Neuronal stem cell (in vitro differentiated cells): ENCODE measurements at places on chromosomes 4 and X.

DNA sequence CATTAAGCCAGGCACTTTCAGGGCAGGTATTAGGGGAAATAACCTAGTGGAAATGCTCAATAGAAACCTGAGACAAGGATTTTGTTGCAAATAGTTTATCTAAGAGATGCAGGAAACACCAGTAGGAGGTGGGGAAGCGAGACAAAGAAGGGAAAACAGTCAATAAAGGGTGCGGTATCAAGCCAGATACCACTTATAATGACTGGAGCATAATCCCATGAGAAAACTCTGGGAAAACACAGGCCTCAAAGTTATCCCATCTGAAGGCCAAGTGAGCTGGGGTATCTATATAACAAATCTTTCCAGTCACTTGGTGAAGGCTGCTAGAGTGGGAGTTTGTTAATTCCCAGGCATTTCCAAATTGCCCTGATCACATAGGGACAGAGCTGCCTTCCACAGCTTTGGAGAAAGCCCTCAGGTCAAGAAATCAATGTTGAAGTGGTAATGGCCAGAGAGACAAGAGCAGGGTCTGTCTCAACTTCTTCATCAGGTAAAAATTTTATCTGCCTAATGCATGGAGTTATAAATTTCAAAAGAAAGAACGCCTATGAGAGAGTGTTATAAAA lies 9.8 kb upstream of the HMGB2 start:
- DNase-seq: no peak

GRCh38 chrX:135257469-135257868 lies 5.6 kb downstream of the ETDA start:
- no peak for DNase-seq

DNA sequence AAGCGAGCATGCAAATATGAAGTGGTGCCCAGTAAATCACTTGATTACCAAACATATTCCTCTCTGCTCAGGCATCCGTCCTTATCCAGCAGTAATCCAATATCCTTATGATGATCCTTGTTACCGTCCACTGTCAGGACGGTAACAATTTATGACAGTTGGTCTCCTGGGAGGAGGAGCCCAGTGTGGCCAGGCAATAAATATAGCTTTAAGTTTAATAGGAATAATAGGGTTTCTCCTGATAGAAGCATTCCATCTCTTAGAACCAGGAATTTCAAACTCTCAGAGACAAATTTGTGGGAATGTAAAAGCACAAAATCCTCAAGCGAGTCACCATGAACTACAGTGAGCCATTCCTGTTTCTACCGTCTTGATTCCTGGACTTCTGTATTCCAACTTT lies 171.2 kb upstream of the IL15 start:
- no peak for DNase-seq

- no peak for DNase-seq
Measured at GRCh38 chrX:9948406-9948805, 18.8 kb upstream of the CLDN34 start.

- DNase-seq: no peak
Measured at GRCh38 chr4:68476191-68476590, 28.9 kb downstream of the TMPRSS11E start.

- DNase-seq: no peak
Measured at GRCh38 chr4:89469930-89470375, 162.4 kb upstream of the GPRIN3 start.

- DNase-seq: no peak
Measured at GRCh38 chr4:26204249-26204825, 116.5 kb upstream of the RBPJ start.

GRCh38 chr4:24137671-24138601 lies 248.1 kb upstream of the PPARGC1A start:
- no peak for DNase-seq

- no peak for DNase-seq
Measured at GRCh38 chr4:83974111-83974780, 438.3 kb downstream of the GPAT3 start.

GRCh38 chrX:121407627-121408026 lies 360.2 kb downstream of the GLUD2 start:
- DNase-seq: no peak

GRCh38 chr4:7721984-7722551 lies 217.6 kb downstream of the AFAP1 start:
- no peak for DNase-seq

DNA sequence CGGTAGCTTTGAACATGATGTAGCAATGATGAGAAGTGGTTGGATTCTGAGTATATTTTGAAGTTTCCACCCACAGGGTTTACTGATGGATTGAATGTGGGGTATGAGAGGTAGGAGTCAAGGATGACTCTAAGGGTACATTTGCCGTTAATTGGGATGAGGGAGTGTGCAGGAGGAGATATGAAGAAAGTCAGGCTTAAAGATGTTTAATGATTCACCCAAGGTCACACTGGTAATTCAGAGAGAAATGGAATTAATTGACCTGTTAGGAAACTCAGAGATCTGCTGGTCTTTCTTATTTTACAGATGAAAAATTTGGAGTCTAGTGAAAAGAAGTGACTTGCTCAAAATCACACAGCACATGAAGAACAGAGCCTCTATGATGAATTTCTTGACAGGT lies 390.7 kb downstream of the GBA3 start:
- no peak for DNase-seq

GRCh38 chrX:46599051-46599560 lies 25.5 kb downstream of the CHST7 start:
- DNase-seq: no peak

- no peak for DNase-seq
Measured at GRCh38 chr4:83150653-83151330, 36.3 kb upstream of the PLAC8 start.

DNA sequence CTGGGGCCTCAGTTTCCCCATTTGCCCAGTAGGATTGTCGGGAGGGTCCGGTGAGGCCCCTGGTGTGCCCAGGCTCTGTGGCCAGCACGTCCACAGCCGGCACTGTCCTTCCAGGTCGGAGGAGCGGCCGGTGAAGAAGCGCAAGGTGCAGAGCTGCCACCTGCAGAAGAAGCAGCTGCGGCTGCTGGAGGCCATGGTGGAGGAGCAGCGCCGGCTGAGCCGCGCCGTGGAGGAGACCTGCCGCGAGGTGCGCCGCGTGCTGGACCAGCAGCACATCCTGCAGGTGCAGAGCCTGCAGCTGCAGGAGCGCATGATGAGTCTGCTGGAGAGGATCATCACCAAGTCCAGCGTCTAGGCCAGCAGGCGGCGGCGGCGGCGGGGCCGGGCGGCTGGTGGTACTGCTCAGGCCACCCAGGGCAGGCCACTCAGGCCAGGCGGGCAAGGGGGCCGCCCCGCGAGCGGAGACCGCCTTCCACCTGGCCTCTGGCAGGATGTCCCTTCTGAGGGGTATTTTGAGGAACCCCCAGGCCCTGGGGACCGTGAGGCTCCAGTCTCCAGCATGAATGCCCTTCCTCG lies 6.7 kb downstream of the MSANTD1 start:
- DNase-seq: no peak

DNA sequence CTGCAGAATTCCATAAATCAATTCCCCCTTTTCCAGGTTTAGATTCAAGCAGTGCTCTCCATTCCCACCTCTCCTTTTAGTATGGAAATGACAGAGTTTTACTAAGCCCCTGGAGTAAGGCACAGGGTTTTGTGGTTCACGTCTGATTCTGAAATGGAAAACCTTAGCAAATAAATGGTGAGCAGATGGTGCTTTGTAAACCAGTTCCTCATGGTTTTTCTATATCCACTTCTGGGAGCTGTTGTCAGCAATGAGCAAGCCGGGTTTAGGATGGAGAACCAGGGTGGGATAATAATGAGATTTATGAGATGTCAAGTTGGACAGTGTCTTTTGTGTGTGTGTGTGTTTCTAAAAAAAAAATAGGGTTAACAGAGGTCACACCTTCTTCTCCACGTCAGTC lies 113.8 kb upstream of the RBPJ start:
- no peak for DNase-seq

GRCh38 chr4:177161781-177162180 lies 147.9 kb upstream of the NEIL3 start:
- no peak for DNase-seq

- no peak for DNase-seq
Measured at GRCh38 chr4:104868958-104869357, 277.7 kb upstream of the TET2 start.

DNA sequence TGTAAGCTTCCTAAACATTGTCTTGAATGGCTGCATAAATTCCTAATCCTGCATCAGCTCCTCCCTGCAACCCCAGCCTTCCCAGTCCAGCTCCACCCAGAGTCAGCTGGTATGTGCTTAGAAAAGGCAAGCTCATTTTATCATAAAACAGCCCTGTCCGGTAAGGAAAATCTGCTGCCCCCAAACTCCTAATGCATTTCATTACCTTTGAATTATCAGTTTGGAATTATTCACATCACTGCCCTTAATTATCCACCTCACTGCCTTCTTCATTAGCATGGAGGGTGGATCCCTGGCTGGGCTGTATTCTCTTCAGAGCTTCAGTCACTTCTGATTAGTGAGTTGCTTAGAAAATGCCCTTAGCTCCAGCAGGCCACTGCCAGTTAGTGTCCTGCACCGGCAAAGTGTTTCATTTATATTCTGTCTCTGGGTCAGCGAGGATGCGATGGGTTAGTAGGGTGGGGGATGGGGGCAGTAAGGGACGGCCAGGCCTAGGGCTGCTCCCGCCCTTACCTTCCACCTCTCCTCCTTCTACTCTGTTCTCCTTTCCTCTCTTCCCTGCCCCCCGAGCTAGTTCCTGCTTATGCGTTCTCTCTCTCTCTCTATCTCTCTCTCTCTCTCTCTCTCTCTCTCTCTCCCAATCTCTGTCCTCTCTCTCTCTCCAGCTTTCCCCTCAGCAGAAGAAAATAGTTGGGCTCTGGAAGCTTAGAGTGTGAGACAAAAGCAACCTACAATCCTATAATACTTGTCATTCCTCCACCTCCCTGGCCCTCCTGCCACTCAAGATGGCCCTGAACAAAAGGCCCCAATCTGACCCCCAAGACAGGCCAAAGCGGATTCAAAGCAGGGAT lies 174.8 kb upstream of the KLF3 start:
- DNase-seq: peak; percentile 91

- no peak for DNase-seq
Measured at GRCh38 chr4:126061655-126062054, 746.9 kb downstream of the FAT4 start.

GRCh38 chr4:22790631-22791030 lies 97.9 kb downstream of the GBA3 start:
- no peak for DNase-seq

- no peak for DNase-seq
Measured at GRCh38 chrX:20666331-20666730, 399.6 kb upstream of the RPS6KA3 start.

DNA sequence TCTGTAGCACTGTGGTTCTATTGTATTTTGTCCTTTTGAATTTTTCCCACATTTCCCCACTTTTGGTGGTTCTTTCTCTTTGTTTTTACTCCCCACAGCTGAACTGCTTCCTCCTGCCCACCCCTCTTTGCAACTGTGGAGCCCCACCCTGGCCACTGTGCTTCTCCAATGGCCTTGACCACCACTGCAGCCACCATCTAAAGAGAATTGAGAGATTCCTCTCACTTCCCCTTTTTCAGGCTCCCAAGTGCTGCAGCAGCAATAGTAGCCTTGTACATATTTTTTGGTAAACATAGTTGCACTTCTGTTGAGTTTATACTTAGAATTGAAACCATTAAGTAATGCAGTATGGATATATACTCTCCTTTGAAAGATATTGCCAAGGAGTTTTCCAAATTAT lies 51.3 kb upstream of the FRMPD3 start:
- DNase-seq: no peak

DNA sequence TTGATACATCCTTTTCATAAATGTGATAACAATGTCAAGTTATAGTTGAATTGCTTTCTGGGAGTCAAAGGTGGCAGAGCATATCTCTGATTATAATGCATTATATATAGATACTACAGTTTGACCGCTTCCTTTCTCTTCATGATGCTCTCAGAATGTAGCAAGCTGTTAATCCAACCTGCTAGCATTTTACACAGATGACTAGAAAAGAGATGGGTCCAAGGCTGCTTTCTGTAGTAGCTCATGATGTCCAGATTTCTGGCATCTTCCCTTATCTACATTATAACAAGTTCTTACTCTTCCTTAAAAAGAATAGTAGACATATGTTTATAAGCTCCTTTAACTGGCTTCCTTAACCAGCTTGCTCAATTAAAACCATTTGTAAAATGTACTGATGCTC lies 192.0 kb downstream of the NWD2 start:
- no peak for DNase-seq

DNA sequence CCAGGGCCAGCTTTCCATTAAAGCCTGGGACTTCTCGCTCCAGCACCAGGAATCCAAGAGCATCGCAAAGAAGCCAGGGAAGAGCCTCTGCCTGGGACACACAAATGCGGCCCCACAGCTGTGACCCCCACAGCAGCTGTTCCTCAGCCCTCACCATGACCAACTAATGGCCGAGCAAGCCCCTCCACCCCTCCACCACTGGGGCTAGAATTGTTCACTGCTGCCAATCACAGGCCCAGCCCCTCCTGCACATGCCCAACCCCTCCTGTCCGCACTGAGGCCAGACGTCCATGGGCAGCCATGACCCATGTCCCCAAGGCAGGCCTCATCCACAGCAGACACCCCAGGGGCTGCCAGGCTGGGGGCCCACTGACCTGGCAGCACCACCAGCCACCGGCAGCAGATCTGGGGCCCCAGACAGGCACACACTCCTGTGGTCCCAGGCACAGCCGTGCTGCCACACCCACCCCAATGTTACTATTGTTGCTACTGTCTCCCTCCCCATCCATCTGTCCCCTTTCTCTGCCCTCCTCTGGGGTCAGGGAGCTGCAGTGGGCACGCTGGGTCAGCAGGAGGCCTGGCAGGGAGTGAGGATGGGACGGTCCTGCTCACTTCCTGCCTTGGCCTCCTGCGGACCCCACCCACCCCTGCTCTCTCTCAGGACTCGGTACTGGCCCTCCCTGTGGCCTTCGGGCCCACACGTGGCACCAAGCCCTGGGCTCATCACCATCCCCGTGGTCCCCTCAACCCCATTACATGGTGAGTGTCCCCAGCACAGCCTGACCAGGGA lies 56.0 kb downstream of the ZFYVE28 start:
- no peak for DNase-seq

DNA sequence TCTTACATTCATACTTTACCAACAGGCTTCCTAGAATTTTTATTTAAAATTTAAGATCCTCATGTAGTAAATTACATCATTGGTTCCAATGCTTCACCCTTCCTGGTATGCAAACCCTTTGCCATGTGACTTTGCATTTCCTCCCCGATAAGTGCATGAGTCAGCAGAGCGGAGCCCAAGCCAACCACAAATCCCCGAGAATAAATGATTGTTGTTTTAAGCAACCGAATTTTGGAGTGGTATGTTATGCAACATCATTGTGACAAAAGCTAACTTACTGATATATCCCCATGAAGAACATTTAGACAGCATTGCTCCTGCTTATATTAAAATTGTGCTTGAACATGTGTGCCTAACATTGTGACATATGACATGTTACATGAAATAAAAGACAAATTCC lies 199.4 kb upstream of the DDX53 start:
- no peak for DNase-seq

- no peak for DNase-seq
Measured at GRCh38 chr4:110091434-110092140, 106.8 kb downstream of the ELOVL6 start.
